Tongue (tissue), 3 donors: ENCODE measurements at places on chromosomes 7 and 10.

DNA sequence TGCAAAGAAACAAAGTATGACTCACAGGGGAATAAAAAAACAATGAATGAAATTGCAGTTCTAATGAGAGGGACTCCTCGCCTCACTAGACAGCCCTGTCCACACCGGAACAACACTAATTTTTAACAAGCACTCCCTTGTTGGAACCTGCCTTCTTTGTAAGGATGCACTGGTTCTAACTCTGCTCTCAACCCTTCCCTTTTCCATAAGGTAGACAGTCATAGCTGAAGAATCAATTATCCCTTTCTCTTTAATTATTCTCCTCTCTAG, 65.1 kb downstream of the TSPAN12 start:
- DNase-seq: no peak

GRCh38 chr7:131689662-131690234, 133.3 kb upstream of the PODXL start:
- no peak for DNase-seq

DNA sequence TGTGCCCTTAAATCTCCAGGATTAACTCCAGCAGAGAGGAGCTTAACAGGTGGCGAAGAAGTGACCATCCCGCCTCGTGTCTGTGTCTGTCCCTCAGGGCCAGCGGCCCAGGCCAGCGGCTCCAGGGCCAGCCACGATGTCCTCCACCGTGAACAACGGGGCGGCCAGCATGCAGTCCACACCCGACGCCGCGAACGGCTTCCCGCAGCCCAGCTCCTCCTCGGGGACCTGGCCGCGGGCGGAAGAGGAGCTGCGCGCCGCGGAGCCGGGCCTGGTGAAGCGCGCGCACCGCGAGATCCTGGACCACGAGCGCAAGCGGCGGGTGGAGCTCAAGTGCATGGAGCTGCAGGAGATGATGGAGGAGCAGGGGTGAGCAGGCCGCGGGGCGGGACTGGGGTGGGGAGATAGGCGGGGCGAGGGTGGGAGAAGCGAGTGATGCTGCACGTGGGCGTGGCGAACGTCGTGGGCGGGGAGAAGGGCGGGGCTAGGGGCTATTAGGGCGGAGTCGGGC, 33.3 kb downstream of the SRRM3 start:
- peak; percentile 70 for DNase-seq

DNA sequence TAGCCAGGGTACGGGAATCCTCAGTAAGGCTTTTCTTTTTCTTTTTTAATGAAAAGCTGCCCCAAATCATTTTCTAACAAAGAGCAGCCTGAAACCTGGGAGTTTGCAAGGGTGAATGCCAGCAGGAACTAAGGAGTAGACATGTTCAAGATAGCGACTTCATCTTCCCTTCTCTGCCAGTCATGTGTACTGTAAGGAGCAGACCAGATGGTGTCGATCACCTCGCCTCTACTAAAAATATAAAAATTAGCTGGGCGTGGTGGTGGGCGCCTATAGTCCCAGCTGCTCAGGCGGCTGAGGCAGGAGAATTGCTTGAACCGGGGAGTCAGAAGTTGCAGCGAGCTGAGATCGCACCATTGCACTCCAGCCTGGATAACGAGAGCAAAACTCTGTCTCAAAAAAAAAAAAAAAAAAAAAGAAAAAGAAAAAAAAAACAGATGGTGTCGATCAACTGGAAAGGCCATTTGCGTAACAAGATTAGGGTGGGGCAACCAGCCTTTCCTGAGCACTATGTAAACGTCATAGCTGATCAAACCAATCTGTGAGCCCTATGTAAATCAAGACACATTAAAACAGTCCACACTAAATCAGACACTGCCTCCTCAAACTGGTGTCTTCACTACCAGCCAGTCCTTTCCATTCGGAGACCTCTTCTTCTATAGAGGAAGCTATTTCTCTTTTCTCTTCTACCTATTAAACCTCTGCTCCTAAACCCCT, 33.8 kb downstream of the NOLC1 start:
- DNase-seq: peak; percentile 28

DNA sequence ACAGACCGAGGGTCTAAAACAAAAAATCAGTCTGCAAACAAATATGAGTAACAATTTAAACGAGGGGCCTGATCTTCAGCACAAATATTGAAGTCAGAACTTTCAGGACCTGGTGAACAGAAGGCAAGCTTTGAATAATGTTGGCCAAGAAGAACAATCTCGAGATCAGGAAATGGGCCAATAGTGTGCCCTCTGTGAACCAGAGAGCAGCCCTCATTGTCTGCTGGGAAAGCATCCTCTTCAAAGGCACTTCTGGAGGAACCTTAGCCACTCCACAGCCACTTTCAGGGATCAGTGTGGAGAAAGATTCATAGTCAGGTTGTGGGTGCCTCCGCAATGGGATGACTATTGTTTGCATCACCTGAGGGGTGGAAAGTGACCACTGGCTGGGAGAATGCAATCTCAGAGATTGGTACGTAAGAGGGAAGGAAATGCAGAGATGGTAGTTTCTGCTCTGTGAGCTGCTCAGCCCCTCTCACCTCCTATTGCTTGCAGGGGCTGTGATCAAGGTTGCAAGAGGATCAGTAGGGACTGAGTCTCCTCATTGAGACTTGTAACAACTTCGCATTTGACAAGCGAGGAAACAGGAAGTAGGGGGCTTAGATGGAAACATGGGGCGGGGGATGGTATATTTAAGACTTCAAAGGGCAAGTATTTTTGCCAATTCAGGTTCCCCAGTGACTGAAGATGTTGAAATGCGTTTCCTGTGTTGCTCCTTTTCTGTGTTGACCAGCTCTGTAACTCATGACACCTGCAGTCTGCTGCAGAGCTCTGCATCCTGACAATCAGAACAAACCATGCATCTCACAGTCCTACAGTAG, 28.4 kb upstream of the IFRD1 start:
- peak; percentile 23 for DNase-seq

GRCh38 chr7:105682341-105683060, 101.2 kb upstream of the EFCAB10 start:
- DNase-seq: peak; percentile 32

DNA sequence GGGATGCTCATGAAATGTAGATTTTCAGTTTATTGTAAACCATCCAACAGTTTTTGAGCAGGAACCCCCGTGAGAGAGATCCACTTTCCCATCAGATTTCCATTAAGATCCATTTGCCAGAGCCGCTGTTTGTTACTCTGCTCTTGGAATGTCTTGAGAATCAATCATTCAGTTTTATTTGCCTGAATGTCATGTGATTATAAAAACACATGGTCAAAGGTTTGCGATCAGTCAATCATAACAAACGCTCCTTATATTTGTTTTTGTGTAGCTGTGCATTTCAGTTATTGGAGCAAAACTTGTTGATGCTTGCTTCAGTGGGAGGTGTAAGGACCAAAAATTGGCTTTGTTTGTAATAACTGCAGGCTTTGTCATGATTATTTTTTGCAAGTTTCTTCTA, 155.8 kb upstream of the RHOBTB1 start:
- peak; percentile 17 for DNase-seq

- DNase-seq: no peak
Measured at GRCh38 chr7:96624954-96625353, 84.7 kb downstream of the SEM1 start.

DNA sequence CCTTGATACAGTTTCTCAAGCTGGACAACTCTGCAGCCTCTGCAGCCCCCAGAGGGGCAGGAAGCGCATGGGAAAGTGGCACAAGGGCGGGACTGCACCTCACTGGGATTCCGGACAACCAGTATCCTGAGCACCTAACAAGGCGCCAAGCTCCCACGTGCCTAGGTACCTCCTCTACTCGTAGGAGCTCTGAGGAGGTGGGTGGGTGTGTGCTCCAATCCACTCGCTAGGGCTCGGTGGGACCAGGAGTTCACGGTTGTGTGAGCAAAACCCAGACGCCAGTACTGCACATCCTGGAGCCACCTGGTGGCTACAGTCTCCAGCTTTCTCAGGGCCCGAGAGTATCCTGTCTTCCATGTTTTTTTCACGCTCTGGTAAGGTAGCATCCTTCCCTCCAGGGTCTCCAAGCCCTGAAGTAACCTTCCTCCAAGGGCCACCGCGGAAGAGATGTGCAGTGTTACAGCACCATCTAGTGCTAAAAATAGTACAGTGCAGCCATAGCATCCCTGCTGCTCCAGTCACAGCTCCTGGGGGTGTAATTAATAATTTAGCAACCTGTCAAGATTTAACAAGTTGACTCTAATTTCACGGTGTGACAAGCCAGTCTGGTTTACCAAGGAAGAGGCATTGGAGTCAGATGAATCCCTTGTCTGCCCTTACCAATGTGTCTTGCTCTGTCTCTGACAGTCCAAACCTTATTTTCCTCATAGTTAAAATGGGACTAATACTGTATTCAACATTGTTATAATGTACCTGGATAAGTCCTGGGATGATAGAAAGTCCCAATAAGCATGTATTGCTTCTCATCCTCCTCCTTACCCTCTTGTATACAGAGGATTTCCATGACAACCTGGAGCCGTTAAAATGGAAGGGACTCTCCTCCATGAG, 70.4 kb downstream of the HERPUD2 start:
- DNase-seq: peak; percentile 60

- DNase-seq: no peak
Measured at GRCh38 chr10:15035385-15036301, 8.1 kb upstream of the OLAH start.

DNA sequence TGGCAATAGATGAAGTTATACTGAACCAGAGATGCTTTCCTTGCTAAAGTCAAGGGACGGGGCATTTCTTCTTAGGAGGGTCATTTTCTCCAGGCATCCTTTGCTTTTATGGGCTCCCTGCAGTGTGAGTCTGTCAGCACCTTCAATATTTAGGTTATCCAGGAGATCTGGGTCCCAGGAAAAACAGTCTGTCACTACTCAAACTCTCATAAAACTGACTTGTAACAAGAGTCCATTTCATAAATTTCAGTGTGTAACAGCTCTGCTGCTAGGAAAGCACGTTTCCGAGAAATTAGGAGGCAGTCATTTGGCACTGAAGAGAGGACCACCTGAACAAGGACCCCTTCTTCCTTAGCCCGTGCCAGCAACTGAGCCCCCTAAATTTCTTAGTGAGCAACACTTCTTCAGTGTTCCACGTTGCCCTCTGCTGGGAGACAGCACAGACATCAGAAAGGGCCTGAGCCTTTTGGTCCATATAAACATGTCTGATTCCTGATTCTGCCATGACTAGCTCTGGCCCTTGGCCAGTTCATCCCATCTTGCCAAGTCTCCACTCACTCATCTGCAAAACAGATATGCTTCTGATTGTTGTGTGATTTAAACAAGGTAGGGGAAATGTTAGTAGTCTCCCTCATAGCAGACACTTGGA, 7.2 kb downstream of the GCC1 start:
- peak; percentile 22 for DNase-seq

GRCh38 chr7:286266-286665, 3.7 kb upstream of the FOXL3 start:
- no peak for DNase-seq

- DNase-seq: no peak
Measured at GRCh38 chr10:100628061-100628460, 92.3 kb downstream of the HIF1AN start.

DNA sequence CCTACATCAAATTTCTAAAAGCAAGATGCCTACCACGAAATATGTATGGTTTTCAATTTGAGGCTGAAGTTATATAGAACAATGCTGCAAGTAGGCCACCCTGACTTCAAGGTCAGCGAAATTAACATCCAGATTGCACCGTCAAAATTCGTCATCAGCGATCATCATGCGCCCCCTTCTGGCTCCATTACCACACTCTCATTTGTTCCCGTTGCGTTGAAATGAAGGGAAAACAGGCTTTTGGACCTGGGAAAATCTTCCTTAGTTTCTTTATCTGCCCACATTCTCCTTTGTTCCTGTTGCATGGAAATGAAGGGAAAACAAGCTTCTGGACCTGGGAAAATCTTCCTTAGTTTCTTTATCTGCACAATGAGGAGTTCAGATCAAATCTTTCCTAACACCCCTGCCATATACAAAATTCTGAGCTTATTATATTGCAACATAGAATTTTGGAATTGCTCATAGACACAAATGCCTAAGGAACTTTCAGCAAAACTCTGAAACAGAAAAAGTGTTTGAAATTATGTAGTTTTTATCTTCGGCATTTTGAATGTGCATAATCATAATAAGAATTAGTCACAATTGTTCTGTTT, 98.2 kb upstream of the PRKCQ start:
- DNase-seq: peak; percentile 78

GRCh38 chr7:66145400-66146104, 30.9 kb downstream of the CRCP start:
- peak; percentile 82 for DNase-seq

- no peak for DNase-seq
Measured at GRCh38 chr7:23655433-23655832, 24.6 kb upstream of the FAM221A start.

DNA sequence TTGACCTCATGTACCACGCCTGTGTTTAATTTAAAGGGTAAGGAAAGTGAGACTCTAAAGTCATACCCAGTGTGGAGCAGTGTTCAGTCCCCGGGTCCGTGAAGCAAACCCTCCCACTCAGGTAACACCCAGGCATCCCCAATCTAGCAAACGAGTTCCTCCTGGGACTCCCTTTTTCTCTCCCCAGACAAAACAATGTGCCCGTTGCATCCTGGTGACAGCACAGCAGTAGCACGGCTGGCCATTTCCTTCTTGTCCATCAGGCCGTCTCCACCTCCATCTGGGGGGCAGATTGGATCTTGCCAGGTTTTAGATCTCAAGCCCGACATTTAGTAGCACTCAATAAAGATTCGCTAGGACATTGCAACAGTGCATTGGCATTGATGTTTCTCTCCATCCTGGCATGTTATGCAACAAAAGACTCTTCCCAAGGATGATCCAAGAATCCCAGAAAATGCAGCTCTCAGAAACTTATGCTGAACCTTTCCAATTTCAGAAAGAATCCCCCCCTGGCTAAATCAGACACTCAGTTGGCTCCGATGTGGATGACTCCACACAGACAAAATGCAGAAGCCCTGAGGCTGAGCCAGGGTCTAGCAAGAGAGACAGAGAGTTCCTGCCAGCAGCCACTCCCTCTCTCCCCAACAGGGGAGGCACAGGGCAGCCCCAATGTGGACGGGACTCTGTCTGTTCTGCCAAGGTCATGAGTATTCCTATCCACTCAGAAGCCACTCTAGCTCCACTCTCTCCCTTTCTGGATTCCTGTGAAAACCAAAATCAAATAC, 274.5 kb upstream of the MGMT start:
- DNase-seq: peak; percentile 87

DNA sequence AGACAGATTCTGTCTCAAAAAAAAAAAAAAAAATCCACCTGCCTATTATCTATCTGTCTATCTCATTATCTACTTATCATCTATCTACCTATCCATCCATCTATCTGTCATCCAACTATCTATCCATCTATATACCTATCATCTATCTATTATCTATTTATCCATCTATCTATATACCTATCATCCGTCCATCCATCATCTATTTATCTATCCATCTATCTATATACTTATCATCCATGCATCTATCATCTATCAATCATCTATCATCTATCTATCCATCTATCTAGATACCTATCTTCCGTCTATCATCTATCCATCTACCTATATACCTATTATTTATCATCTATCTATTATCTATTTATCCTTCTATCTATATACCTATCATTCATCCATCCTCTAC, 16.5 kb upstream of the TPST1 start:
- no peak for DNase-seq

GRCh38 chr10:43060291-43060690, 16.6 kb upstream of the RET start:
- DNase-seq: no peak
